Left renal pelvis (tissue), 4 donors: ENCODE measurements at places on chromosomes 2 and 18.

GRCh38 chr2:231765496-231765929 lies 15.6 kb downstream of the PDE6D start:
- no peak for DNase-seq

DNA sequence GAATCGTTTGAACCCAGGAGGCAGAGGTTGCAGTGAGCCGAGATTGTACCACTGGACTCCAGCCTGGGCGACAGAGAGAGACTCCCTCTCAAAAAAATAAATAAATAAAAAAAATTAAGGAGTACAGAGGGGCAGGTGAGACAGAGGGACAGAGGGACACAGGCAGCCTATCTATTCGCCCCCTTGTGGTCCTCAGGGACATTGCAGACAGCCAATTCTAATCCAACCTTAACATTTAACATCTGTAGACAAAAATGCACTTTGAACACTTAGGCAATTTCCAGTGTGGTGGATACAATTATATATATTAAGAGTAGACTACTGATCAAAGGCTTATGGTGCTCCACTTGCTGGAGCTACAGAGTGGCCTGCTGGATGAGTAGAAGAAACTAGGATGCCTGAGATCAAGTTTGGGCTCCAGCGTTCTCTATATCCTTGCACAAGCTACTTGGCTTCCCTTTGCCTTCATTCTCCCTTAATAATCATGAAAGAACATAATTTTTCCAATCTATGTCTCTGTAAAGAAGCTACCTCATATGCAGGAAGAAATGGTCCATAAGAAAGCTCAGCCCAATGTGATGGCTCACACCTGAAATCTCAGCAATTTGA lies 8.2 kb upstream of the SMARCAL1 start:
- DNase-seq = no peak

DNA sequence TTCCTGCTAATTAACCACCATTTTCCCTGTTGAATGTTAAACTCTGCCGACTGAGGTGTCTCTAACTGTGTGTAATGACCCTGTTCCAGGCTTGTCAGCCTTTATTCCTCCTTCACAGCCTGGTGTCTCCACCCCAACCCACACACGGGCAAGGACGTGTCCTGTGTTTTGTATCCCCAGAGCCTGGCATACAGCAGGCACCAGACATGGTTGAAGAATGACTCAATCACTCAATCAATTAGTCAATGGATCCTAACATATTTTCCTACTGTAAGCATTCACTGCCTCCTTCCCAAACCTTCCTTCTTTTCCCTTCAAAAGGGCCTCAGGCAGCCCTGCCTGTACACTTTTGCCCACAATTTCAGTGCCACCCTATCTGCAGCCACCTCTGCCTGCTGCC lies 2.7 kb upstream of the TNS1 start:
- no peak for DNase-seq

DNA sequence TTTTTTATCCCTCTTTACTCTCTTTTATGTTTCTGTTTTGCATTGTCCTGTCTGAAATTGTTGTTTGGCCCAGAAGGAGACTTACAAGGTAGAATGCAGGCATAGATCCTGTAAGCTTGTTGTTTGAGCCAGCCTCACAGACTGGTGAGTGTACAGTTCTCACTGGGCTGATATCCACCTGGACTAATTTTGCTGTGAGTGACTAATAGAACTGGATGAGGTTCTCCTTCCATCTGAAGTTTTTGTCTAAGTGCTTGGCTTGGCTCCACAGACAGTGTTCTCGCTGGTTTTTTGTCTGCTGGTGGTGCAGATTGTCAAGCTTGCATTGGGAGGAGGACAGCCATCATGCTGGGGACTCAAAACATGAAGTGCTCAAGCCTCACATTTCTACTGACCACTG lies 495.7 kb downstream of the TSN start:
- no peak for DNase-seq

DNA sequence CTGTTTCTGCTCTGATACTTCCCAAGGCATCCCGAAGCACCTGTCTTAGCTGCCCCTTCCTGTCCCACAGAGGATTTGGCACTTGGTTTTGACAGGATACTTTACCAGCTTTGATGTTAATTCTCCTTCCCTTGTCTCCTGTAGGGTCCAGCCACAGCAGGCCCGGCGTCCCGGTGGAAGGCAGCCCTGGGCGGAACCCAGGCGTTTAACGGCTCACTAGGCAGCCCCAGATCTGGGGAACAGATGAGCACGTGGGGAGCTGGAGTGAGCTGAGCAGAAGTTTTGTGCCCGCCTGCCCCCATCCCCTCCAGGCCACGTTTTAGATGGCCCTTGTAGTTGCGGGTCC lies 11.4 kb downstream of the ANKRD23 start:
- no peak for DNase-seq

DNA sequence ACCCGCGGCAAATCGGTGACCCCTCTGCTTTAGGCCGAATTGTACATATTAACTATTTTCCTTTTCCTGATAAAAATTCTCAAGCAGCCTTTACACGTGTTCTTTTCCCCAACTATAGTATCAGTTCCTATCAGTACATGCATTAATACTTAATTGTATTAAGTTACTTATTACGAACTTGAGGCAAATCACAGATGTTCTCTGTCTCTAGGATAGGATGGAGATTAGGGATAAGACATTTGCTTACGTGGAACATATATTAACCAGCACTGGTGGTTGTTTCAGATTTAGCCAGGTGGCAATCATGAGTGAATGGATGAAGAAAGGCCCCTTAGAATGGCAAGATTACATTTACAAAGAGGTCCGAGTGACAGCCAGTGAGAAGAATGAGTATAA lies 675 bp downstream of the GEMIN6 start:
- no peak for DNase-seq
